ENCODE measurements at places on chromosomes 11 and 22.

DNA sequence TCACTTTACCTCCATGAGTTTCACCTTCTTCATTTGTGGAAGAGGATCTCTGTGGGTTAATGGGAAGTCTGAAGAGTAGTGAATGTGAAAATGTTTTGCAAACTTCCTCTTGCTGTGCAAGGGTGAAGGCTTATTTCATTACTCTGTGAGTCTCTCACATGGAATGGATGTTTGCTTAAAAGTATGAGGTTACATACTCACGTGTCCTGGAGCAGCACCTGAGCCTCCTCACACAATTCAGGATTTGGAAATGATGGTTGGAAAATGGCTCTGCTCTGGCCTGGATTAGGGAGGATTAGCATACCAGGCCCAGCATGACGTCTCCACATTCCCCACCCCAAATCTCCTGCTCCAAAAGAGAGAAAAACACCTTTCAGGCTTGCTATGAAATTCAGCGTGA lies 4.8 kb downstream of the GRAMD1B start:
- no peaks in the 10 kb centered on the region for H3K27me3 ChIP-seq
- peak overlapping the region; percentile 38 for H3K27ac ChIP-seq
- peaks cover 36% of the 10 kb centered on the region for H3K36me3 ChIP-seq
- no peak overlapping the region for H3K4me3 ChIP-seq

DNA sequence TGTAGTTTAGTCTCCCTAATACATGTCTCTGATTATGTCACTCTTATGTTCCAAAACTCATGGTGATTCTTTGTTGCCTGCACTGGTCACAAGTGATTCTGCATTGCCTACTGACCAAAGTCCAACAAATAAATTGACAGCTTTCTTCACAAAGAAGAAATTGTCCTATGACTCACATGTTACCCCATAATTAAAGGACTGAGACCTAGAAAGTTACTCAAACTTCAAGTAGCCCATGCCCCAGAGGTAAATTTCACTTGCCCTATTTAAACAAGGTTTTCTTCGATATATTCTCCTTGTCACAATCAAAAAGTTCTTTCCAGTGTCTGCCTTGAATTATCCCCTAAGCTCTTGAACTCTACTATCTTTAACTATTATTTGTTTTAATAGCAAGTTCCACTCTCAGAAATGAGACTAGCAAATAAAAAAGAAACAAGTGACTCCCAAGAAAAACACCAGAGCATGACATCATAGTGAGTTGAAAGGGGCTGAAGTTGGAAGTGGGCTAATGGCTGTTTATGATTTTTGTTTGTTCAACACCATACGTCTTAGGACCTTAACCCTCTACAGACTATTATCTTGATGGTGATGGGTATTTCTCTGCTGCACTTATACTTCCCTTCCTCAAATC lies 94.5 kb upstream of the BLID start:
- no peak for DNase-seq
- H3K27me3 ChIP-seq, result peaks cover 12% of the 10 kb centered on the region
- no peaks in the 10 kb centered on the region for H3K36me3 ChIP-seq
- no peak overlapping the region for H3K4me3 ChIP-seq
- no peaks in the 10 kb centered on the region for H3K4me1 ChIP-seq

DNA sequence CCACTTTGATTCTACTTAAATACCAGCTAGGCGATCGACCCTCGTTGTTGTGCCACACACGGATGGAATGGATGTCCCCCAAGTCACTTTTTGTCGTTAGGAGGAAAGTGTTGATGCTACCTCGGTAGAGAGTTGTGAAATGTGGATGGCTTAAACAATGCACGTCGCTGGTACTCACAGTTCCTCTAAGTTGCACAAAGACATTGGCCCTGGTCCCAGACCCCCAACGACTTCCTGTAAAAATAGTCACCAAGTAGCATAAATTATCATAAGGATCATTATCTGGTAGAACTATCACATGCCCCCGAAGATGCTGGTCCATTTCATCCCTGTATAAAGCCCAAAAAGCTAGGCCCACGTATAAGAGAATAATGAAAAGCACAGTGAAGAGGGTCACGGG lies 3.8 kb downstream of the PKDREJ start:
- H3K4me3 ChIP-seq, result no peak overlapping the region
- H3K4me1 ChIP-seq, result peaks cover 6% of the 10 kb centered on the region
- peaks cover 90% of the 10 kb centered on the region for H3K27me3 ChIP-seq
- no peak overlapping the region for H3K27ac ChIP-seq
- peaks cover 9% of the 10 kb centered on the region for H3K36me3 ChIP-seq

DNA sequence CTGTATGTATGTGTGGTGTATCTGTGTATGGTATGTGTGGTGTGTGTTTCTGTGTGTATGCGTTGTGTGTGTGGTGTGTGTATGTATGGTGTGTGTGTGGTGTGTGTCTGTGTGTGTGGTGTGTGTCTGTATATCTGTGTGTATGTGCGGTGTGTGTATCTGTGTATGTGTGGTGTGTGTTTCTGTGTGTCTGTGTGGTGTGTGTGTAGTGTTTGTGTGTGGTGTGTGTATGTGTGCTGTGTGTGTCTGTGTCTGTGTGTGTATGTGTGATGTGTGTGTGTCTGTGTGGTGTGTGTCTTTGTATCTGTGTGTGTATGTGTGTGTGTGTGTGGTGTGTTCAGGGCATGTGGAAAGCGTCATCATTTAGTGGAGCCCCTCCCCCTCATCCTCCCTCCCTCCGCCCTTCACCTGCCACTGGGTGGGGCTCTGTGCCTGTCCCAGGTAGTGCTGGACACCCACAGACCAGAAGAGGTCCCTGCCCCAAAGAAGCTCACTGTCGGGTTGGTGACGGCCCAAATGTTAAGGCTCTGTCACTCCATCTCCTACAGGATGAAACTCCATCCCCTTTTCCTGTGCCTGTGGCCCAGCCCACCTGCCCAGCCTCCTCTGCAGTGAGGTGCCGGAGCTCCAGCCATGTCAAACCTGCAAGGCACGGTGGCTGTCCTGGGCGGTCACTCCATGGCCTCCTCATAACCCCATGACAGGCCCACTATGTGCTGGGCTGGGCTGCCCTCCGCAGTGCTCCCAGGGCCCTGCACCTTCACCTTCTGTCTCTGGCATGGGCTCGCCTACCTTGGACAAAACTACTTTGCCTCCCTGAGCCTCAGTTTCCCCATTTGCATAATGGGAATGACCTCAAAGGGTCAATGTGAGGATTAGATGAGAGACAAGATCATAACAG lies 23.4 kb upstream of the SHISAL1 start:
- H3K27me3 ChIP-seq, result peaks cover 19% of the 10 kb centered on the region
- peaks cover 5% of the 10 kb centered on the region for H3K4me1 ChIP-seq
- H3K27ac ChIP-seq, result no peak overlapping the region
- H3K4me3 ChIP-seq, result no peak overlapping the region
- no peak for DNase-seq
- H3K36me3 ChIP-seq, result no peaks in the 10 kb centered on the region

DNA sequence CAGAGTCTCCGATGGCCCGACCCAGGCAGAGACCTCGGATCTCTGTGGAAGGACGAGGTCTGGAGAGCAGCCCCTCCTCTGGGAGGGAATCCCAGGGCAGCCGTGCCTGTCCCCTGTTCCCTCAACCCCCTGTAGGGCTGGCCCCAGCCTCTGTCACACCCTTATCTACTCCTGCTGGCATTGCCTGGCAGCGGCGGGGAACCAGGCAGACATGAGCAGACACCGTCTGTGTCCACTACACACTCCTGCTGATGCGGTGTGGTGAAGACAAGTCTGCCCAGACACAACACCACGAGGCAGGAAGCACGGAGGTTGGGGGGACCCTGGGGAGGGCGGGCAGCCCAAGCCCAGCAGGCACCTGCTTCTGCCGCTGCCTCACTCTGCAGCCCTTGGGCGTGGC lies 52.5 kb upstream of the A4GALT start:
- no peaks in the 10 kb centered on the region for H3K36me3 ChIP-seq
- no peaks in the 10 kb centered on the region for H3K4me1 ChIP-seq
- H3K27me3 ChIP-seq, result peaks cover 15% of the 10 kb centered on the region

DNA sequence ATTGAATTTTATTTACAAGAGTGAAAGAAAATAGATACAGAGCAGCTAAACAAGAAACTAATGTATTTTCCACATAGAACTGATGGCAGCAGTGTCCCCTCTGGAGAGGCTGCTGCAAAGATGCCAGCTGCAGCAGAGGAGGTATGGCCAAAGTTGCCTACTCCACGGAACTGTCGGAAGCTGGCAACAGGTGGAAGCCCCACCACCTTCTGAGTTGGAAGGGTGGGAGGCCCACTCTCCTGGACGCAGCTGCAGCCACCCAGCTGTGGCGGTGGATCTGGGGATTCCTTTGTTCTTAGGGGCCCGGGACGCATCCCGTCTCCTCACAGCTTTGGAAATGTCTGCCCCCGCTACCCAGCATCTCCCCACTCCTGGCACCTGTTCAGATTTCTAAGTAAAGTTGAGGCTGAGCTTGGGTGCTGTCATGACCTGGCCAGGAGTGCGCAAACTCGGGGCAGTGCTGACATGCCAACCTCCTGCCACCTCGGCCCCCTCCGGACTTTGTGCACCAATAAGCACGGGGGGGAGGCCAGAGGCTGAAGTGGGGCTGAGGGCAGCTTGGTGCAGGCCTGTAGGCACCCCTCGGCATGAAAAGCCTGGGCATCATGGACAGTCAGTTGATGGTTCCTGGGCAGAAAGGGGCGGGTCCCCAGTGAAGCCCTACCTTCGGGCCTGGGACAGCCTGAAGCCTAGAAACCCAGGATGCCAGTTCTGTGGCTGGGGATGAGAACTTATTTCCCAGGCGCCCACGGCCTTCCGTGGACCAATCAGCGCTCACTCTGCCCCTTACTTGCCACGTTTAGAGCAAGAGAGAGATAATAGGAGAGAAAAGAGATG lies 1071.4 kb downstream of the JRKL start:
- H3K36me3 ChIP-seq, result no peaks in the 10 kb centered on the region
- no peak overlapping the region for H3K27ac ChIP-seq
- no peaks in the 10 kb centered on the region for H3K27me3 ChIP-seq

- peak overlapping the region; percentile 75 for H3K27ac ChIP-seq
- H3K4me1 ChIP-seq, result peaks cover 56% of the 10 kb centered on the region
- H3K36me3 ChIP-seq, result peaks cover 39% of the 10 kb centered on the region
- peak overlapping the region; percentile 89 for H3K4me3 ChIP-seq
These were observed 822 bp downstream of the MARK2 start for GRCh38 chr11:63839508-63840355.

- H3K27ac ChIP-seq, result no peak overlapping the region
- H3K4me1 ChIP-seq, result no peaks in the 10 kb centered on the region
- H3K27me3 ChIP-seq, result peaks cover 3% of the 10 kb centered on the region
- no peak for DNase-seq
These were observed 16.5 kb downstream of the P2RY2 start for GRCh38 chr11:73234471-73235181.

- peaks cover under 1% of the 10 kb centered on the region for H3K27me3 ChIP-seq
- DNase-seq, result peak; percentile 68
- H3K4me3 ChIP-seq, result no peak overlapping the region
- no peak overlapping the region for H3K27ac ChIP-seq
- peaks cover 5% of the 10 kb centered on the region for H3K36me3 ChIP-seq
- no peaks in the 10 kb centered on the region for H3K4me1 ChIP-seq
These were observed 21.6 kb downstream of the MGAT3 start for GRCh38 chr22:39478441-39478850.

- peaks cover 48% of the 10 kb centered on the region for H3K4me1 ChIP-seq
- DNase-seq, result no peak
- H3K4me3 ChIP-seq, result no peak overlapping the region
- H3K27me3 ChIP-seq, result no peaks in the 10 kb centered on the region
These were observed 70.8 kb downstream of the GAB2 start for GRCh38 chr11:78346799-78347198.

GRCh38 chr11:131378931-131379330 lies 8.5 kb downstream of the NTM start:
- no peak for DNase-seq
- H3K4me3 ChIP-seq, result no peak overlapping the region
- no peaks in the 10 kb centered on the region for H3K36me3 ChIP-seq
- no peaks in the 10 kb centered on the region for H3K4me1 ChIP-seq

DNA sequence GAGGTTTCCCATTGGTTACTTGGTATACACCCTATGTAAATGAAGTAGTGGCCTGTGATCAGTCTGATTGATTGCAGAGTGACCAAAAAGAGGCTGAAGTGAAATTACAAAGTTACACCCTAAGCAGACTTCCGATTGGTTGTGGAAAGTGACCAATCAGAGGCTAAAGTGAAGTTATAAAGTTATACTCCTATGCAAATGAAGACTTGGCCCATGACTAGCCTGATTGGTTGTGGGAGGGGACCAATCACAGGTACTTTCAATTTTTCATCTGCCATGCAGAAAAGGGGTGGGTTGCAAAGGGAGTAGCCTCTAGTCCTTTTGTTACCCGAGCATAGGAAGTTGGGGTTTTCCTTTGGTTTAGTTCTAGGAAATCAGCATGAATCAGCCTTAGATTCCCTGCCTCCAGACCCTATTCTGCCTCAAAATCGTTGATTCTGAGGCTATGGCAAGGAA lies 18.1 kb upstream of the CSTF3 start:
- H3K4me3 ChIP-seq, result no peak overlapping the region
- peaks cover 5% of the 10 kb centered on the region for H3K27me3 ChIP-seq

DNA sequence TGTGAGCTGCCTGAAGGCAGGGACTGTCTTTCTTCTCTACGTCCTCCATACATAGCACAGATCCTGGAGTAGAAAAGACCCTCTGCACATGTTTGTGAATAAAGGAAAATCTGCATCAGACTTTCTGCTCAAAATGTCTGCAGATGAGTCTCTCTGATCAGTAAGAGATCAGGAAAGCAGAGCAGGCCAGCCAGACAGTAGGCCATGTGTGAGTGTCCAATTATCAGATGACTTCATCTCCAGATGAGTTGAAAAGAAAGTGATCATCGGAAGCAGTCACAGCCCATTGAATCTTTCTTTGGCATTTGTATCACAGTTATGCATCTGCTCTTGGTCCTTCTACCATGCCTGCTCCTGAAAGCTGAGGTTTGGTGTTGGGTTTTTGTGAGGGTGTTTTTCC lies 298.7 kb upstream of the NCAM1 start:
- peaks cover 7% of the 10 kb centered on the region for H3K27me3 ChIP-seq
- H3K4me3 ChIP-seq, result no peak overlapping the region
- no peak for DNase-seq
- no peaks in the 10 kb centered on the region for H3K36me3 ChIP-seq
- H3K4me1 ChIP-seq, result no peaks in the 10 kb centered on the region
- no peak overlapping the region for H3K27ac ChIP-seq

DNA sequence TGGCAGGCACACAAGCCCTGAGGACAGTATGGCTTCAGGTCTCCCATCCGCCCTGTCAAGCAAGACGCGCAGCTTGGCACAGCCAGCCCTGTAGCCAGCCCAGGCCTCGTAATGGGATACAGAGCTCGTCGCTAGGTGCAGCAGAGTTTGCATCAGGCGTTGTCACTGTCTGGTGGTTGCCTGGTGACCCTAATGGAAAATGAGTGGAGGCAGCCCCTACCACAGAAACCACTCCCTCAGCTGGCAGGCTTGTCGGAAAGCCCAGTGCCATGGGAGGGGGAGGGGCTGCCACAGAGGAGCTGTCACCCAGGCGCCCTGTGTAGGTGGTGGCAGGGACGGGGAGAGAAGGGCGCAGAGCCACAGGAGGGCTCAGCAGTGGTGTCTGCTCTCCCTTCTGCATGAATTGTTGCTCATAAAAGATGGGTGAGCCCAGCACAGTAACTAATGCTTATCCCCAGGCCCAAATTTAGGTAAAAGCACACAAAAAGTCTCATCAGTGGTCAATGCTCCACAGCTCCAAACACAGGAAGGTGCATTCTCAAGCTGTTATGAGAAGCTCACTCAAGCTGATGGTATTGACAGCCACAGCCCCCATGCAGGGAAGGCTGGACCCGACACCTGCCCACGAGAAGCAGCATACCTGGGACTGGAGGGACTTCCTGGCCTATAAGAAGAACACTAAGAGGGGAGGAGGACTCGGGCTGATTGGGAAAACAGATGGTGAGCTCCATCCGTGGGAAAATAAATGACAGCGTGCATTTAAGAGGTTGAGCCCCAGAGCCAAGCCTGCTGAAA lies 164.6 kb downstream of the ETS1 start:
- no peaks in the 10 kb centered on the region for H3K27me3 ChIP-seq
- H3K4me3 ChIP-seq, result no peak overlapping the region
- H3K36me3 ChIP-seq, result no peaks in the 10 kb centered on the region

- peak overlapping the region; percentile 44 for H3K4me3 ChIP-seq
- peaks cover 5% of the 10 kb centered on the region for H3K36me3 ChIP-seq
- H3K4me1 ChIP-seq, result peaks cover 60% of the 10 kb centered on the region
- no peak for DNase-seq
These were observed 80.5 kb upstream of the WNT7B start for GRCh38 chr22:46057246-46058090.

Data from activated naive CD4-positive, alpha-beta T cell treated with anti-CD3 and anti-CD28 coated beads, Interleukin-2, amount 10 ng/mL, durations not matched to agents 7 days and 5 days (primary cell).